ENCODE measurements at places on chromosomes 4 and X.
A peak's percentile ranks its signal among the peaks of the same experiment; 100 is the strongest.

- DNase-seq: no peak
These were observed 78.7 kb upstream of the RASGEF1B start for GRCh38 chr4:81550388-81550859.

GRCh38 chr4:73762409-73762808, 22.0 kb downstream of the CXCL8 start:
- no peak for DNase-seq

GRCh38 chr4:30757357-30757756, 37.2 kb downstream of the PCDH7 start:
- peak; percentile 97 for DNase-seq

DNA sequence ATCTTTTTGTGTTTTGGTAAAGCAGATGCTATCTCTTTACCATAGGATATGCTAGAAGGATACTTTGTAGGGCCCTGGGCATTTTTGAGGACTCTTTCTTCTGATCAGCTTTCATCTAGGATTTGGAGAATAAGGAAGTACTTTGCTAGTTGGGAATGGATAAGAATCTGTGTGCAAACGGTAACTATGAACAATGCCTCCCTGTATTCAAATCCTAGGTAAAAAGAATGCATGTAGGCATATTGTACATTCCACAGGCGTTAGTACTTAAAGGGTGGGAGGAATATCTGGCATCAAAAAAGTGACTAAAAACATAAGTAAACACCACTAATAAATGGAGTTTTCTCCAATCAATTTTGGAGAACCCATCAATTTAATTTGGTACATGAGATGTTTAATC, 59.7 kb downstream of the SH3BGRL start:
- peak; percentile 36 for DNase-seq

DNA sequence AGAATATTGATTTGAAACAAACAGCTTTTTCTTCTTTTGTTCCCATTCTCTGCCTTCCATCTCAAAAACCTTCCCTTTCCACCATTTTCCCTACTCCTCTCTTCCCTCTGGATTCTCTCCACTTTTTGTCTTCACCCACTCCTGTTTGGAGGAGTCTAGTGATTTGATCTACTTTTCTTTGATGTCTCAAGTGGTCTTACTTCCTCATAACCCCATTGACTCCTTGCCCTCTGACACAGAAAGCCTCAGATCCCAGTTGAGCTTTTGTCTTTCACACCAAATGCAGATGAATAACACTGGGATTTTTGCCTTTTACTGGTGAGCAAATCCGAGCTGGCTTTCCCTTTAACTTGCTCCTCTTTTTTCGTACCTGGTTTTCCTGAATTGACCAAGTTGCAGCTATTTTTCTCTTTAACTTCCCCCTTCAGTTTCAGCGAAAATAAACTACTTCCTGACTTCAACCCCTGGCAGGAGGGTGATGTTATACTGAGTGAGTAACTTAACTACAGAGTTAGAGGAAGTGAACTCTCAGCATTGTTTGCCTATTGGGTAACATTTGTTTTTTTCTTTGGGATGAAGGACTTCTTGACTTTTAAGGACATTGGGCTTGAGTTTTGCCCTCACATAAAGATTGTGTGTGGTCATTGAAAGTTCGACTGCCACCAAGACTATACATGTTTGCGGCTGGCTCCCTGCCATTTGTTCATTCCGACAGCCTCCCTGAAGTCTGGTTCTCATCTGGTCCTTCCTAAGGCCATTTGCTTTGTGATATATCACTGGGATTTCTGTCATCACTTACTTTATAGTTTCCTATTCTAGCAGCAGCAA, 392.8 kb upstream of the NR3C2 start:
- no peak for DNase-seq

- no peak for DNase-seq
These were observed 173.7 kb downstream of the PWWP3B start for GRCh38 chrX:106341823-106342222.

GRCh38 chr4:158131027-158131426, 41.8 kb downstream of the GASK1B start:
- DNase-seq: peak; percentile 59

DNA sequence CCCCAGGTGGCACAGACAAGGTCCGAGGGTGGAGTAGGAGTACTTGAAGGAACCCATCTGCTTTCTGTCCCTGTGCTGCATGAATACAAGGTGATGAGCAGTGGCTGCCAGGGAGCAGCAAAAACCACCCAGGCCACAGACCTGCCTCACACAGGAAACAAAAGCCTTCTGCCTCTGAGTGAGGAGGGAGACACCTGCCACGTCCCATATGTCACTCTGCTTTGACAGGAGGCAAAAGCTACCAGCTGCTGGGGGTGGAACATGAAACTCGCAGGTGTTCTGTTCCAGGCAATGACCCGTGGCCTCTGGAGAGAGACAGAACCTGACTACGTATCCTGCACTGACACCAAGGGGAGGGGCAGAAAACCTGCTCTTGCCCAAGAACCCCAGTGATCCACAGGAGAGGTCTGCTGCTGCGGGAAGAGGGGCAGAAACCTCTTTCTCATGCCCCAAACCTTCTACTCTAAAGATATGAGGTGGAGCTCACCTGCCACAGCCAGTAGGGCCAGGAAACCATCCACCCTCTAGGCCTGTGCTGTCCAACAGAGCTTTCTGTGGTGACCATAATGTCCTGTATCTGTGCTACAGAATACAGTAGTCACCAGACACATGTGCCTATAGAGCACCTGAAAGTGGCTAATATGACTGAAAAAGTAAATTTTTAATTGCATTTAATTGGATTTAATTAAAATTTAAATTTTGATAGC, 172.9 kb downstream of the PRDM5 start:
- DNase-seq: no peak

DNA sequence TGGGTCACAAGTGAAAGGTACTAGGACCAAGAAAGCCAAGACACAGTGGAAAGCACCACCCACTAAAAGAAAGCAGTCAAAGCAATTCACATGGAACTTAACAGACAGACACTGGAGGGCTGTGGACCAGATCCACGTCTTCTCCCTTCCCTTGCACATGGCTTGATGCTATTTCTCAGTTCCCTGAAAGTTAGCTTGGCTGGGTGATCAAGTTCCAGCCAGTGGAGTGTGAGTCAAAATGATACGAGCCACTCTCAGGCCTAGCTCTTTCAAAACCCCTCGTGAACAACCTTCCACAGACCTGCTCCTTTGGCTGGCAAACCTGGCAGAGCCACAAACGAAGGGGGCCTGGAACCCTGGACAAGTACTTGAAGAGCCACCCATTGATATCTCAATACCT, 52.0 kb downstream of the RELL1 start:
- no peak for DNase-seq

GRCh38 chr4:115396034-115396433, 282.6 kb upstream of the NDST4 start:
- no peak for DNase-seq

DNA sequence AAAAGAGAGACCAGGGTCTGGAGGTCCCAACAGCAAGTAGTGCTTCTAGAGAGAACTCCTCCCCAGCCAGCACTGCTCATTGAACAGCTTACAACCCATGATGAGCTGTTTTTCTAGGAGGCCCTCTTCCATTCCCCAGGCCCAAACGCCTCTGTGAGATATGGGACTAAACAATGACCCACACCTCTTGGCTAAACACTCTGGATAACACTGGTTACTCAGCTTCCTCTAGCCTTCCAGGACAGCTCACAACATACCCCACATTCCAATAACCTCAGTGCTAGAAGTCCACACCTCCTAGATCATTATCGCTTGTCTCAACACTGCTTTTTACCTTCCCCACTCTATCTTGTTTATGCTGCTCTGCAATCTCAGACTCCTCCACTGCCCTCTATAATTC, 35.4 kb upstream of the PGRMC2 start:
- peak; percentile 92 for DNase-seq

DNA sequence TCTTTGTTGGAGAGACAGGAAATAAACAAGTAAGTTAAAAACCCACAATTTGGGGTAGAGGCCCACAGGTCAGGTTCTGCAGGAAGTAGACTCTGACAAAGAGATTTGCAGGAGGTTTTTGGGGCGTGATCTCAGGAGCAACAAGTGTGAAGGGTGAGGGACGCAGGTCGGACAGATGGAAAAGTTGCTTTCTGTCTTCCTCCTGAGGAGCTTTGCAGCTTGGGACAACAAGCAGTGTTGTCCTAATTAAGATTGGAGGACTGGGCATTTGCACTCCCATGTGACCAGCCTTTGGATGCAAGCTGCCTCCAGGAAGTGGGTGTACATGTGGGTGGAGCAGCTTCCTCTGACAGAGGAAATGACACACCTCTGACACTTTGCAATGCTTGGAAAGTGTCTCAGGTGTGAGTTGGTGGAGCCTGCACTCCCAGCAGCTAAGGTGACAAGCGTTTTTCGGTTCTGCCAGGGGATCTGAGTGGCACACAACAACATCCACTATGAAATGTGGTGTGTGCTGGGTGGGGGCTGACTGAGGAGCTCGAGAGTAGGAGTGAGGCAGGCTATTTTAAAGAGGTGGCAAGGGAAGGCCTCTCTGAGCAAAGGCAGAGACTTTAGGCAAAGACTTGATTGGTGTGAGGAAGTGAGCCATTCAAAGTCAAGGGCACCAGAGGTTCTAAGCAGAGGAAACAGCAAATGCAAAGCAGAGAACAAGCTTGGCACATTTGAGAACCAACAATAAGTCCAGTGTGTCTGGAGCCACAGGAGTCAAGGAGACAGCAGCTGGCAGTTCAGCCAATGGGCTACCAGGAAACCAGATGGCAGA, 339.8 kb upstream of the GATB start:
- DNase-seq: peak; percentile 43

GRCh38 chrX:129980540-129981199, 1.8 kb upstream of the BCORL1 start:
- DNase-seq: no peak

DNA sequence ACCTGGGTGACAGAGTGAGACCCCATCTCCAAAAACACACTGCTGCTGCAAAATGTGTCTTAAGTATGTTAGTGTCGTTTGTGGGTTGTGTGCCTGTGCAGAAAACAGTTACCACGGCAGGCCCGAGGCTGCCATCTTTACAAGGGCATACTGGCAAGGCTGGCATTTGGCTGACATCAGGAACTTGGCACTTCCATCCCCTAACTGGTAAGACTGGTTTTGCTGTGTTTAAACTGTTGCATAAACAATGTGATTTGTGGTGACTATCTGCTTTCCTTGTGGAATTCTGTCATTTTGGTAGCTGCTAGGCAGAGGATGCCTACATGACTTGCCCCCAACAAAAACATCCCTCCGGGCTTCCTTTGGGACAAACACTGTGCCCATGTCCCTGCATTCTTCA, 12.3 kb downstream of the LRP2BP start:
- peak; percentile 62 for DNase-seq

GRCh38 chr4:140136509-140136908, 17.5 kb downstream of the MAML3 start:
- DNase-seq: peak; percentile 53

DNA sequence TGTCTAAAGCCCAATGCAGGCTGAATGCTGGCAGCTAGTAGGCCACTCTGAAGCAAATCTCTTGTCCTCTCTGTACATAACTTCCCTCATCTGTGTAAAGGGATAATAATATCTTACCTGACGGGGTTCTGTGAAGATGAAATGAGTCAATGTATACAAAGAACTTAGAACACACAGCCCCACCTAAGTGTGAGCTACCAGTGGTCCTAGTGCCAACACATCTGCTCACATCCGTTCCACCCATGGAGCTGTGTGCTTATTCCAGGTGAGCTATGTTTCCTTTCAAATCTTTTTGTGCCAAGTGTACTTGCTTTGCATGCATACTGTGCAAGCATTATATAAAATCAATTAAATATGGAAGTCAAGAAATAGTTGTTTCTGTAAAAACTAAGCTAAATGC, 116.4 kb downstream of the TSPAN5 start:
- DNase-seq: peak; percentile 58

DNA sequence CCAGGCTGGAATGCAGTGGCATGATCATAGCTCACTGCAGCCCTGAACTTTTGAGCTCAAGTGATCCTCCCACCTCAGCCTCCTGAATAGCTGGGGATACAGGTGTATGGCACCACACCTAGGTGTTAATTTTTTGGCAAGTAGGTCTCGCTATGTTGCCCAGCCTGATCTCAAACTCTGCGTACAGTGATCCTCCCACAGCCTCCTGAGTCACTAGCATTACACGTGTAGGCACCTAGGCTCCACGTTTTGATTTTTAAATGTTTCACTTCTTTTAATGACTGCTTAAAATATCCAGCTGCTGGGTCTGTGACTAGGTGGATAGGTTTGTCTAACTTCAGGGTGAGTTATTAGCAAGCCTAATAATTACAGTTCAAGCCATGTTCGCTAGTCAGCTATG, 44.5 kb downstream of the GATB start:
- DNase-seq: no peak

Data from foreskin keratinocyte (primary cell).